ENCODE measurements at places on chromosomes 6 and 20.

DNA sequence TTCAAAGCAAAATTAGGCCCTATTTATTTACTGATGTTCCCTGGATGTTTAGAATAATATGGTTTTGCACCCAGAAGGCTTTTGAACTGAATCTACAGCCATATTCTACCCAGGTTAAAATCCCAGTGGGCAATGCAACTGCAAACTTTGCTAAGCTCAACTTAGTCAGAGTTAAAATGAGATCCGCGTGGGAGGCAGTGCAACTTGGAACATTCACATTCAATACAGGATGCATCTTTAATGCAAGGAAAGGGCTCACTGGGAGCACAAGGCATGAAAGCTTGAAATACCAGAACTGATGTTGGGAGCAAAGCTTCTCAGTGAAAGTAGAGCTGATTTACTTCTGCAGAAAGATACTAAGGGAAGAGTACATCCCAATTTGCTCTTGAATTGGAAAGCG is 281.2 kb upstream of the DEFB112 start:
- DNase-seq = no peak

- no peak for DNase-seq
Measured at GRCh38 chr6:23097566-23097965, 528.2 kb downstream of the HDGFL1 start.

DNA sequence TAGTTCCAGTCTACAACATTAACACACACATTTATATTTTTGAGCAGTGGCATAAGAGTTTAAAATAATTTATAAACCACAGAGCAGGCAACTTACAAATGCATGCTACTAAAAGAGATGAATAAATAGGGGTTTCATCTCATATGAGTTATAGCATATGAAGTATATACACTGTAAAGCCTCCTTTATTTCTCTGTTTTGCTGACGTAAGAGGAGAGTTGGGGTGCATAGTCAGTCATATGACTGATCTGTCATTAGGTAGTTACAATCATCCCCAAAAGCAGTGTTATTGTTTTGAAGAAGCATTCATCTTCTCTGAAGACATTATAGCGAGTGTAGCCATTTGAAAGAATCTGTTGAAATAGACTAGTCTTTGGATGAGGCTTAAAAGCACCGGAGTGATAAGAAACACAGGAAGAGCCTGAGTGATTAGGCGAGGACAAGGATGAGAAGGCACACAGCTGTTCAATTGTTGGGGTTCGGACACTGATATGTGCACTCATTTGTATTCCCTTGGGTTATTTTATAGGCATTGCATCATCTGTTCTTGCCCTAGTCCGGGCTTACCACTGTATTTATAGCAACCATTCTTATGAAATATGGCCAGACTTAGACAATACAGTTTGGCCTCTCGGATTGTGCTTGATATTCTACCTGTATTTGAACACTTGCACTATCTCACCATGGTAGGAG is 325.7 kb downstream of the SAMD5 start:
- no peak for DNase-seq

GRCh38 chr20:23341073-23341472 is 9.5 kb upstream of the NXT1 start:
- no peak for DNase-seq

DNA sequence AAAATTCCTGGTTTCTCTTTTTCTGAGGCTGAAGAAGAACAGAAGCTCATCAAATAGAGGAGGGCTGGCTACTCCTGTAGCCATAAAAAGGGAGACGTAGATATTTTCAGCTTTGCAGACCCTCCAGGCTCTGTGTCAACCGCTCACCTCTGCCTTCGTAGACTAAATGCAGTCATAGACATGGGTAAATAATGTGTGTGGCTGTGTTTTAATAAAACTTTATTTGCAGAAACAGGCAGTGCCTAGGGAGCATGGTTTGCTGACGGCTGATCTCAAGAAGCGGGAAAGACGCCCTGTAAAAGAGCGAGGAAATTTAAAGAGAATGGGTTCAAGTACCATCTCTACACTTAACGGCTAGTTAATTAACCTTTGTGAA is 171.8 kb downstream of the BCAS1 start:
- DNase-seq = no peak

- no peak for DNase-seq
Measured at GRCh38 chr6:149235130-149235561, 82.4 kb upstream of the TAB2 start.

DNA sequence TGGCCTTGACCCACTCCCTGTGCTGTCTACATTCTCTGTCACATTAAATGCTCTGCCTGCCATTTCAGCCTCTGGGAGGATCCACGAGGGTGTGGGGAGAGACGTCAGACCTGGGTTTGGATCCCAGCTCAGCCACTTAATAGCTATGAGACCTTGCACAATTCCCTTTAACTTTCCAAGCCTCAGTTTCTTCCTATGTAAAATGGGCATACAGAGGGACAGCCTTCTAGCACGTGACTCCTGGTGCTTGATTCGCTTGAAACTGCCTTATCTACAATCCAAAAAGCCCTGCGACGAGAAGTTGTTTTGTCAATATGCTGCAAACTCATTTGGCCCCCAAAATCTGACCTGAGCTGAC is 40.0 kb downstream of the TOX2 start:
- no peak for DNase-seq

DNA sequence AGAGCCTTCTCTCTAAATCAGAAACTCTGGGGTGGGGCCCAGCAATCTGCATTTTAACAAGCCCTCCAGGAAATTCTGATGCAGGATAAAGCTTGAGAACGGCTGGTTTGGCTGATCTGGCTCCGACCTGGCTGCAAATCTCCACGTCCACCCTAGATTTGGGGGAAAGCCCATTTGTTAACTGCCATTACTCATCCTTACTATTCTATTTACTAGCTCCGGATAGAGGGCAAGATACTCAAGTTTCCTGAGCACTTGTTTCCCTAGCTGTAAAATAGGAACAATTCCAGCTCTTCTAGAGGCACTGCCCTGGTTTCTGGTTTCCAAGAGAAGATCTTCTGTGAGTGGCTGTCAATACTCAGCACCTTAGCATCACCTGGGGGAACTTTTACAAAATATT is 44.4 kb downstream of the DAAM2 start:
- no peak for DNase-seq

DNA sequence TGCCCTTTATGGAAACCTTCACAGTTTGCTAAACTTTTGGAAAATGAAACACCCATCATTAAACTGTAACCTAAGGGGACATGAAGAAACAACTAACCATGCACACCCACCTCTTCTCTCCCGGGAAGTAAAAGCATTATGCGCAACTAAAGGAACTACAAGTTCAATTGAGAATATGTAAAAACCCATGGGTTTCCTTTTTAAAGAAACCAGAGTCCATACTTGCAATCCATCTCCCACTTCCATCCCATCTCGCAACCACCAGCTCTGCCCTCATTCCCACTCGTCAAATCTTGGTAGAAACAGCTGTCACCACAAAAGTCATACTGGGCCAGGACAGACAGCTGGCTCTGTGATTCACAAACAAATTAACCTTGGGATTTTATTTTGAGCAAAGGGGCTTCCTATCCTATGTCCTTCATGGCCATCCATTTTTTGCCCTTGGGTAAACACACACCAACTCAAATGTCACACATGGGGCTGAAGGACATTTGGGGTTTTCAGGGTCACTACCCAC is 81.5 kb downstream of the HAO1 start:
- no peak for DNase-seq

DNA sequence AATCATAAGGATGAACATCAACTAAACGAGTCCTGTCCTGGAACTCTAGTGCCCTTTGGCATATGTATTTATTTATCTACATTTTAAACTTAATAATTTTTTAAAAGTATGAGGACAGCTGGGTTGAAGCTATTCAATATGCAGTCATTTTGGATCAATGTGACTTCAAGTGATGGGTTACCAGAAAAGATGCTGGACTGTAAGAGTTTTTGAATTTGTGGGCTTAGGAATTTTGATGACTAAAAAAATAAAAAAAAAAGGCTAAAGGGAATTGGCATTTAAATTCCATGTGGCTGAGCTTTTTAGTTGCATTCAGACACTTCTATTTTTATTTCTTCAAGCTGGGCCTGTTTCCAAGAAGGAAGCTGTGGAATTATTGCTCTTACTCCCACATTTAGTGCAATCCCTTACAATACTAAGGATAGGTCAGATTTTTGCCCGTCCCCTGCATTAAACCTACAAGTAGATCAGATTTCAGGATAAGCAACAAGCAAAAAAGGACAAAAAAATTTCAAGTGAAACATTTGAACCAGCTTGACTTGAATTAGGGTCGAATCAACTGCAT is 704.2 kb upstream of the CITED2 start:
- DNase-seq = no peak

- no peak for DNase-seq
Measured at GRCh38 chr20:50996901-50997865, 25.7 kb downstream of the KCNG1 start.

DNA sequence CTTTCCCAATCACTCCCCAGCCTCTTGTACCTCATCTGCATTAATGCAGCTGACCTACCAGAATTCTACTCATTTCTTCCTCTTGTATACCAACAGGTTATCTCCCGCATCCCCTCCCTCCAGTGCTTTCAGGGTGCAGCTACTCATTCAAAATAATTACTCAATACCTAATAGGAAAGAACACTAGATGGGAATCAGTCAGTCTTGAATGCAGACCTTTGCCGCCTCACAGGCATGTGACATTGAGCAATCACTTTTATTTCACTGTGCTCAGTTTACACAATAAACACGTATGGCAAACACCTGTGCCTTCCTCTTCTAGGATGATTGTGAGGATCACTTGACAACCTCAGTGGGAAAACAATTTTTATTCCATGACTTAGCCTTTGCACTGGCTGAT is 13.3 kb downstream of the ZSCAN31 start:
- DNase-seq = no peak

GRCh38 chr6:57315111-57315510 is 2.3 kb upstream of the PRIM2 start:
- no peak for DNase-seq

DNA sequence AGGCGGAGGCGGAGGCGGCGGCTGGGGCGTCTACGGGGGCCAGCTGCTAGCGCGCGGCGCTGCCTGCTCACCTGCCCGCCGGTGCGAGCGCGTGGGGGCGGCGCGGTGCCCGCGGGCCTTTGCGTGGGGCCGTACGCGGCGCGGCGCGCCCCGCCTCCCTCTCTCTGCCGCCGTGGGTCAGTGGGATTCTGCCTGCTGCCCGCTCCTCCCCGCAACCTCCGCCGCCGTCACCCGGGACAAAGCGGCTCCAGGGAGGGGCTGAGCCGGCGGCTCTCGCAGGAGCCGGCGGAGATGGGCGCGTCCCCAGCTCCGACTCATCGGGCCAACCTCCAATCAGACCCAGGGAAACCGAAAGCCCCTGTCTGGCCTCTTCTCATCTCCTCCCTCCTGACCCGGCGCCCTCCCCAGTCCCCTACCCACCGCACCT is at the start of gene RCAN2:
TSS of gene RCAN2 (minus strand) at position 249 of the 427 bp plus-strand sequence.
- DNase-seq = no peak

- DNase-seq = no peak
Measured at GRCh38 chr20:17710379-17711266, 10.9 kb downstream of the BANF2 start.

DNA sequence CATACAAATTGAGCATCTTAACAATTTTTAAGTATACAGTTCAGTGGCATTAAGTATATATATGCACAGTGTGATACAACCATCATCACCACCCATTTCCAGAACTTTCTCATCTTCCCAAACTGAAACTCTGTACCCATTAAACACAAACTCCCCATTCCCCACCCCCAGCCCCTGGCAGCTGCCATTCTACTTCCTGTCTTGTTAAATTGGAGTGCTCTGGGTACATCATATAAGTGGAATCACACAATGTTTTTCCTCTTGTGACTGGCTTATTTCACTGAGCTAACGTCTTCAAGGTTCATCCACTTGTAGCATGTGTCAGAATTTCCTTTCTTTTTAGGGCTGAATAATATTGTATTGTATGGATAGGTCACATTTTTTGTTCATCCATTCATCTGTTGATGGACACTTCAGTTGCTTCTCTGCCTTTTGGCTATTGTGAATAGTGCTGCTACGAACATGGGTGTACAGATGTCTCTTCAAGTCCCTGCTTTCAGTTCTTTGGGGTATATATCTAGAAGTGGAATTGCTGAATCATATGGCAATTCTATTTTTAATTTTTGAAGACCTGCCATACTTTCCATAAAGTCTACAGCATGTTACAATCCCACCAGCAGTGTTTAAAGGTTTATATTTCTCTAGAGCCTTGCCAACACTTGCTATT is 19.6 kb upstream of the RREB1 start:
- no peak for DNase-seq
